Stimulated activated CD8-positive, alpha-beta memory T cell treated with anti-CD3 and anti-CD28 coated beads, Interleukin-4, amount 100 ng/mL, for 48 hours (primary cell): ENCODE measurements at places on chromosomes 12 and 14.
A peak's percentile ranks its signal among the peaks of the same experiment; 100 is the strongest.

- peak; percentile 3 for DNase-seq
These were observed 135.2 kb upstream of the C14orf180 start for GRCh38 chr14:104444159-104445030.

GRCh38 chr14:94542111-94542810 lies 19.0 kb upstream of the SERPINA4 start:
- no peak for DNase-seq

DNA sequence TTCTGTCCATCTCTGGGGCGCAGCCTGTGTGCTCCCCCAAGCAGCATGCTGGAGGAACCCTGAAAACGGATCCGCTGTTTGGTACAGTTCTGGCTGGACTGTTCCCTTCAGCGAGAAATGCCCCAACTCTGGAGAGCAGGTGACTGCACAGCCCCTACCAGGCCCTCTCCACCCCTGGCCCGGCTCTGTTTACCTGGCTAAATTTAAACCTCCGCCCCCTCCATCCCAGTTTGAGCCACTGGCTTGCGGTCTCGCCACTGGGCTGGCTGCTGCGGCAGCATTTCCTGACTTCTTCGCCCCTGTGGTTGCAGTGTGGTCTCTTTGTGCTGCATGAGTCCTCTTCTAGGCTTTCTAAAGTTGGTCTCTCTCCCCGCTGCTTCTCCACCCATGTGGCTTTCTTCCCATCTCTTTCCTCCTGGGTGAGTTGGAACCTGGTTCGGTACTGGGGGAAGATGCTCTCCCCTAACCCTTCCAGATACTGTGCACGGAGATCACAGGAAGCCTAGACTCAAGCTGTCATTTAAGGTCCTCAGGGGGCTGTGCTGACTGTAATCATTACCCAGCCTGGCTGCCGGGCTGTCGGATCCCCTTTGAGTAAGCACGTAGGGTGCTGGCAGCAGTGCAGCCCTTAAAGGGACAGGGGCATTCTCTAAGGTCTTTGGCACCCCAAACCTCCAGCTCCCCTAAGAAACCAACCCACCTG lies 60.6 kb downstream of the FBXL14 start:
- peak; percentile 73 for DNase-seq

DNA sequence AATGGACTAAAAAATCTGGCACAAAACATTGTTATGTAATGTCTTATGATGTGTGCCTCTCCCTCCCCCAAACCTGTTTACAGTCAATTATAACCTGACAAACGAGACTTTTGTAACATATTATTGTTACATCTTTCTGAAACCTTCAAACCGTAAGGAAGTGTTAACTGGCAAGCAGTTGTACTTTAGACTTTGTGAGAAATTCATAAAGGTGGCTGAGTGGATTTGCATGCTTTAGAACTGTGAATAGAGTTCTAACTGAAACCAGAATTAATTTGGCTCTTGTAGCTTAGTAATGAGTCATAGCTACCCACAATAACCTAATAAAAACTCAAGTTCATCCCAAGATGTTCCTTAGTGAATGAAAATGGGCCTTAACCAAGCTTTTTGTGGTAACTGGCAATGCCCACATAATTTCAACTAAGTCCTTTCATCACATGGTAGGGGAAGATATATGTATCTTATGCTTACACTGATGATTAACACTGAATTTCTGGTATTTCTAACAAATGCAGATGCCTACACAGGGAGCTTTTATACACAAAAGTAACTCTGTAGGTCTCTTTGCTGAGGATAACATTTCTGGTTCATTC lies 29.7 kb downstream of the RAD9B start:
- DNase-seq = no peak

DNA sequence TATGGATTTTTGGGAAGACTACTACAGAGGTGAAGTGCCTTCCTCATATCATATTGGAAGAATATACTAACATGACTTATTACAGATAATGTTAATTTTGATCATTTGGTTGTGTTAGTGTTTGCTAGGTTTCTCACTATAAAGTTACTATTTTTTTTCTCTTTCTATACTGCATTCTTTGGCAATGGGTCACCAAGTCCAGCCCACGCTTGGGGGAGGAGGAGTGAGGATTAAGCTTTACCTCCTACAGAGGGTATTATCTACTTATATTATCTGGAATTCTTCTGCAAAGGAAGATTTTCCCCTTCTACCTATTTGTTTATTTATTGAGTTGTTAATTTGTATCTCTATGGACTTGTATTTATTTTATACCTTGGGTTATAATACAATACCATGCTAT lies 31.5 kb downstream of the SCN8A start:
- DNase-seq = no peak

DNA sequence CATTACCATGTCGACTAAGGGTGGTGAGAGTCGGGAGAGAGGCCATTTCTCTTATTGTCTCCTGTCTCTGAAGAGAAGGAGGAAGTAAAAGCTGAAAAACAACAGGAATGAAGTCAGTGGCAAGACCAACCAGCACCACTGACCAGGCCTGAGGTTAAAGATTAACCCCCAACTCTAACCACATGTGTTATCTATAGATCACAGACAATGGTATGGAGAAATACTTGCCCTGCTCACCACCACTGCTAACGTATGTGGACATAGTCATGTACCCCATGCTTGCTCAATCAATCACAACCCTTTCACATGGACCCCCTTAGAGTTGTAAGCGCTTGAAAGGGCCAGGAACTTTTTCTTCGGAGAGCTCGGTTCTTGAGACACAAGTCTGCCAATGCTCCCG lies 690.9 kb upstream of the LMO3 start:
- DNase-seq = no peak

GRCh38 chr14:32977913-32978312 lies 39.2 kb downstream of the NPAS3 start:
- DNase-seq = no peak

- no peak for DNase-seq
These were observed 115.7 kb downstream of the DIO2 start for GRCh38 chr14:80095623-80096022.

DNA sequence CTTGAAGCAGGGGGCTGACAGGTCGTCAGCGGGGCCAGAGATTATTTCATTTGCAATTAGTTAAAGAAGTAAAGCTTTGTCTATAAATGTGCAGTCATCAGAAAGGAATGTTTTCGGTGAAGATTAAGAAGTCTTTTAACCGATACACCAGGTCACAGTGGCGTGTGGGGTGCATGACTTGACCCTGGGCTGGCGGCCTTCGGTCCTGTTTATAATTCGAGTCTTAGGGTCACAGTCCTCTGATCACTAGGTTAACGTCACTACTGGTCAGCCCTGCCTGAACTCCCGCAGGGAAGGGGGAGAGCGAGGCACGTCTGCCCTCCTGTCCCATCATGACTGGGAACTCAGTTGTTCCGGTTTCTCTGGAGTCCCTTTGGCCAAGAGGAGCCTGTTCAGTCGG lies 5.0 kb upstream of the C14orf180 start:
- DNase-seq = no peak

- no peak for DNase-seq
These were observed 69.8 kb downstream of the CNTN1 start for GRCh38 chr12:40762072-40762471.

DNA sequence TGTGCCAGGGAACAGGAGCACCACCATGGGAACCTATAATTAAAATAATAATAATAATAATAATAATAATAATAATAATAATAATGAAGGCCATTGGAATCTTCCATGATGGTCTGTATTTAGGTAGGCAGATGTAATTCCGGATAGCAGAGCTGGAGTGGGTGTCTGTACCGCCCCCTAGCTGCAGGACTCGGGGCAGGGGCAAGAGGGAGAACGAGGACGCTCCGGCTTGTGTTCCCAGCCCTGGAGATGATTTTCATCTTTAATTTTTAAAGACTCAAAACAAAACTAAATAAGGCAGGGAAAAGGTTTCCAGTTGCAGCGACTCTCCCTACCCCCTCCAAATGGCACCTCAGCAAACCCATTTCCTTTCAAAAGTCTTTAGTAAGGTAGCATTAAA lies 501.1 kb downstream of the VRK1 start:
- peak; percentile 43 for DNase-seq

GRCh38 chr12:1630133-1630826 lies 1.2 kb downstream of the WNT5B start:
- DNase-seq = peak; percentile 39

DNA sequence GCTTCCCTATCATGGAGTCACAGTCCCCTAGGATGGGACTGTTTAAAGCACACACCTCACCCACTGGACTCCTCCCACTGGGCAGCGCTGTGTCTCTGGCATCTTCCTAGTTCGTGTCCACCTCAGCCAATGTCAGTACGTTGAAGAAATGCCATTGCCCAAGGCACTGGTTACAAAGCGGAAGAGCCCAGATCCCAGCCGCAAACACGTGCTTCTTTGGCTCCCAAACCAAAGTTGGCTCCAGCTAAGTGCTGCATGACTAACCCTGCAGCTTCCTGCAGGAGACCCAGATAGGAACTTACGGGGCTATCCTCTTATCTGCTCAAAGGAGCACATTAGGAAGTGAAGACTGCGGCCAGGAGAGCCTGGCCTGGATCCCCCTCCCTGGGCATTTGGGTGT lies 9.3 kb downstream of the SYNE3 start:
- no peak for DNase-seq
